ENCODE measurements at places on chromosomes 6 and 20.

DNA sequence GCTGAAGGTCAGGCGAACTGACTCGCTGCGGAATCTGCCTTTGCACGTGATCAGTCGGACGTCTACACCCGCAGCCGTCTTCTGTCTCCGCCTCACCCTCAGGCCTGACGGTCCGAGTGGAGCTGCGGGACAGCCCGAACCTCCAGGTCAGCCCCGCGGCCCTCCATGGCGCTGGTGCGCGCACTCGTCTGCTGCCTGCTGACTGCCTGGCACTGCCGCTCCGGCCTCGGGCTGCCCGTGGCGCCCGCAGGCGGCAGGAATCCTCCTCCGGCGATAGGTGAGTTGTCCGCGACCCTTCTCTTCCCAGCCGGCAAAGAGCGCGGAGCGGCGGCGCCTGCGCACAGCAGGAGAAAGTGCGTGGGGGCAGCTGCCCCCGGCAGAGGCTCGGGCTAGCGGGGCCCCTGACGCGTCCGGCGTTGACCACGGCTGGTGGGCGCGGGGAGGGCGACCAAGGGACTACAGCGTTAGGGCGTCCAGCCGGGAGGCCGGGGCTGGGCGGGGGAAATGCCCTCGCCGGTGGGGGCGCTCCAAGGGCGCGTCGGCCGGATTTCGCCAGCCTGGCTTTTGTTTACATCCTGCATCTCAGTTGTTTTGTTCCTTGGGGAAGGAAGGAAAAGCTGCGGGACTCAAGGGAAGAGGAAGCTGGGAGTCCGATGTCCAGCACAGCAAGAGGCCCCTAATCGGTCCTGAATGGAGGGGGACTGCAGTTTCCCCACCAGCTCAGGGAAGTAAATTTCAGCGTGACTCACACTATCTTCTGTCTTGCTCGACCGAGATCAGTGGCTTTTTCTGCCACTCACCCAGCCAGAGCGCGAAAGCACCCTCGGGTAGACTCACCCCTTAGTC, at the start of gene SMPDL3A:
Gene SMPDL3A (plus strand): TSS at position 77 of the 846 bp plus-strand sequence. CDS start 89 bp downstream, at position 166.
- no peak for DNase-seq

DNA sequence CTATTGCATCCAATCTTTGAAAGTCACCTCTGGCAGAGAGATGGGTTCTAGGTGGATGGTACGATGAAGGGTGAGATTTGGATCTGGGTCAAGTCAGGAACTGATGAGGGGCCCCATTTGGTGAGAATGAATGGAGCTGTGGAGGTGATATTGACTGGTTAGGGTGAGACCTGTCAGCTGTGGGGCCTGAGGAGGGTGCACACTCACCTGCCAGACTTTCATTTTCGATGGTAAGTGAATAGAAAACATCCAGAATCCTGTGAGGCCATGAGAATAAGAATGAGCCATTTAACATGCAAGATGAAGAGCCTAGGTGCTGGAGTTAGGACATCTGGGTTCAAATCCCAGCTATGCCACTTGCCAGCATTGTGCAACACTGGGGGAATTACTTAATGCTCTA, 6.8 kb downstream of the SUN5 start:
- DNase-seq, result no peak

GRCh38 chr6:158191761-158192160, 23.6 kb downstream of the GTF2H5 start:
- DNase-seq, result no peak

DNA sequence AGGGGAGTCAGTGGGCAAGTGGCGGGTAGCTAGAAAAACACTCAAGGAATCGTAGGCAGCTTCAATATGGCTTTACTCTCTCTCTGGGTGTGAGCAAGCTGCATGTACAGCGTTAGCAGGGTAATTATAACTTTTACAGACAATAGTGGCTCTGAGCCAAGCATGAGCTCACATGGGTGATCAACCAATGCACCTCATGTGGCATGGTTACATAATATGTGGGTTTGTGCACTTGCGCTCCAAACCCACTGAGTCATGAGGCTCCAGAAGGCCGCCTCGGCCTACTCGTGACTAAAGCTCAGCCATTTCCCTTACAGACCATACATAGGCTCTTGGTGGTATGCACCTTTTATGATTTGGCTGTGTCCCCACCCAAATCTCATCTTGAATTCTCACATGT, 78.4 kb upstream of the FBXL4 start:
- no peak for DNase-seq

- no peak for DNase-seq
These were observed 363.1 kb upstream of the AGPAT4 start for GRCh38 chr6:161636882-161637430.

- no peak for DNase-seq
These were observed 82.4 kb downstream of the IPCEF1 start for GRCh38 chr6:154274168-154274567.

DNA sequence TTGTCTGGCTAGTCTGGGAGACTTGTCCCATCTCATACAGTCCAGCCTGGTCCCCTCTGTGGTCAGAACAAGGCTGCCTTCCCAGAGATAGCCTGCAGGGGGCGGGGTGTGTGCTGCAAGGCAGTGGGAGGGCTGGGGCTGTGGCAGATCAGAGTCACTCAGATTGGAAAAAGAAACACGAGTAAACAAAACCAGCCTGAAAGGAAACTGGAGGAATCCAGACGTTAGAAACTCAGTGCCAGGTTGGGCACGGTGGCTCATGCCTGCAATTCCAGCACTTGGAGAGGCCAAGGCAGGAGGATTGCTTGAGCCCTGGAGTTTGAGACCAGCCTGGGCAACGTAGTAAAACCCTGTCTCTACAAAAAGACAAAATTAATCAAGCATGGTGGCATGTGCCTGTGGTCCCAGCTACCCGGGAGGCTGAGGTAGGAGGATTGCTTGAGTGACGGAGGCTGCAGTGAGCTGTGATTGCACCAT, 20.2 kb downstream of the LEMD2 start:
- peak; percentile 38 for DNase-seq

DNA sequence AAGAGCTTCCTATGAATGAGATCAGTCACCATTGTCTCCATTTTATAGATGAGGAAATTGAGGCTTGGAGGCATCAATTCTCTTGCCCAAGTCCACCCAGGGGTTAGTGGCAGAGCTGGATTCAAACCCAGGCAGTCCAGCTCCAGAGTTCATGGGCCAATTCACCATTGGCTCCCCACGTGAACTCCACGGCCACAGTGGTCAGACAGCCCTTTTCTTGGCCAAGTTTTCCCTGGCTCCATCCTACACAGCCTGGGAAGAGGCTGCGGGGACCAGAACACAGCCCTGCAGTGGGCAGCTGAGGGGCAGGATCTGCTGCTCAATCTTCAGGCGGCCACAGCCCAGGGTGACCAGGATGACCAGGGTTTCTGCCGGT, 20.5 kb downstream of the TGM2 start:
- no peak for DNase-seq

- no peak for DNase-seq
These were observed at the start of gene DDX43 for GRCh38 chr6:73394577-73395354. DDX43 (plus strand) TSS chr6:73394828; CDS start chr6:73394906, 78 bp downstream.

DNA sequence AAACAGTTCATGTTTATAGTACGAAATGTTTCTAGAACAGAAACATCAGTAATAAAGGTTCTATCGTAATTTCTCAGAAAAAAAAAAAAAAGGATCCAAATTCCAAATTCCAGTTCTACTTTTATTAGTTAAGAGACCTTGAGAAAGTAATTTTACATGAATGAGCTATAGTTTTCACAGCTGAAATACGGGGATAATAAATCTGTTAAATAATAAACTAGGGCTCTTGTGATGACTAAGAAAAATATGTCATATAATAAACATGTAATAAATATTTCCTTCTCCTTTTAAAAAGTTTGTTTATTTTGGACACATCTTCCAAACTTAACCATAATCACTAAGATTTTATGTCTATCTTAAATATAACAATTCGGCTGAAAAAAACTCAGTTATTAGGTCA, 17.8 kb downstream of the RARS2 start:
- no peak for DNase-seq

- no peak for DNase-seq
These were observed 27.6 kb upstream of the MRGBP start for GRCh38 chr20:62768551-62769287.

DNA sequence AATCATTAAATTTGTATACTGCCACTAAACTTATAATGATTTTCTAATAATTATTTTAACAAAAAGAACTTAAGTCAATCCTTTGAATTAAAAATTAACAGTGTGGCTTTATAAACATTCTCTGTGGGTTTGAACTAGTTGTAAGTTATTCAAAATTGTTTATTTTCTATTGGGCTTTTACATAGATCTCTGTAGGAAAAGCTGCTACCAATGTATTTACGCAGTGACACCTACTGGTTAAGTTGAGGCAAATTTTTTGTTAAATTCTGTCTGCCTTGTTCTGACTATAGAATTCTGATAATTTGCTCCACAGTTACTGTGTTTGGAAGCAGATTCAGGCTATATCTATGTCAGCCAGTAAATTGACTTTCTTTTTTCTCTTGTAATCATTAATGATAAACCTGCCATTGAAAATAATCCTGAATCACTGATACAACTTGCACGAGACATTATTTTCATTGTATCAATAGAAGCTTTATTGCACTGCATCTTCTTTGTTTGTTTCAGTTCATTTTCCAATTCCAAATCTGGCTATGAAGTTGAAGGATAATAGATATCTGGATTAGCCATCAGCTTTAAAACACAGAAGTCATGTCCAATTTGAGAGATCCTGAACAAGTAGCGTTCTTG, 66.0 kb upstream of the UTRN start:
- no peak for DNase-seq

GRCh38 chr20:11207749-11208502, 534.1 kb upstream of the JAG1 start:
- DNase-seq, result no peak

DNA sequence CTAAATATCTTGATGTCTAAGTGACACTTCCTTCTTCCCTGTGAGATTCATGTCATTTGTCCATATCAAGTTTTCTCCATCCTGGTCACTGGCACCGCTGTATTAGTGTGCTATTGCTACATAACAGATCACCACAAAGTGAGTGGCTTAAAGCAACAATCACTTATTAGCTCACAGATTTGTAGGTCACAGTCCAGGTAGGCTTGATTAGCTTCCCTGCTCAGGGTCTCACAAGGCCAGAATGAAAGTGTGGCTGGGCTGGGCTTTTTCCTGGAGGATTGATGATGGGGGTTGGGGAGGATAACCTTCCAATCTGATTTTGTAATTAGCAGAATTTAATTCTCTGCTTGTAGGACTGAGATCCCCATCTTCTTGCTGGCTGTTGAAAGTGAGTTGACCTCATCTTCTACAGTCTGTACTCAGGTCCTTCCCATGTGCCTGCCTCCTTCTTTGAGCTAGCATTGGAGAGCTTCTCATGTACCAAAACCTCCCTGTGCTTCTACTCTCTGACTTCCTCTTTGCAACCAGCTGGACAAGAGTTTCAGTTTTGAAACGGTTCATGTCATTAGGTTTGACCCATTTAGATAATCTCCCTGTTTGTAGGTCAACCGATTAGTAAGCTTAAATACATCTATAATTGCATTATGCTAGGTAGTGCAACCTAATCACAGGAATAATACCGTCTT, 152.4 kb upstream of the MAN1A1 start:
- DNase-seq, result no peak

GRCh38 chr6:42007286-42008137, 42.8 kb upstream of the TAF8 start:
- no peak for DNase-seq

Measured in activated naive CD8-positive, alpha-beta T cell treated with anti-CD3 and anti-CD28 coated beads, Interleukin-2, amount 50 U/mL, for 16 hours (primary cell).